Substantia nigra (tissue), 51 donors: ENCODE measurements at places on chromosomes 7 and 10.

GRCh38 chr10:71637305-71637704 is 82.3 kb downstream of the C10orf105 start:
- DNase-seq = no peak

- DNase-seq = no peak
Measured at GRCh38 chr7:142866361-142867096, 11.7 kb downstream of the EPHB6 start.

DNA sequence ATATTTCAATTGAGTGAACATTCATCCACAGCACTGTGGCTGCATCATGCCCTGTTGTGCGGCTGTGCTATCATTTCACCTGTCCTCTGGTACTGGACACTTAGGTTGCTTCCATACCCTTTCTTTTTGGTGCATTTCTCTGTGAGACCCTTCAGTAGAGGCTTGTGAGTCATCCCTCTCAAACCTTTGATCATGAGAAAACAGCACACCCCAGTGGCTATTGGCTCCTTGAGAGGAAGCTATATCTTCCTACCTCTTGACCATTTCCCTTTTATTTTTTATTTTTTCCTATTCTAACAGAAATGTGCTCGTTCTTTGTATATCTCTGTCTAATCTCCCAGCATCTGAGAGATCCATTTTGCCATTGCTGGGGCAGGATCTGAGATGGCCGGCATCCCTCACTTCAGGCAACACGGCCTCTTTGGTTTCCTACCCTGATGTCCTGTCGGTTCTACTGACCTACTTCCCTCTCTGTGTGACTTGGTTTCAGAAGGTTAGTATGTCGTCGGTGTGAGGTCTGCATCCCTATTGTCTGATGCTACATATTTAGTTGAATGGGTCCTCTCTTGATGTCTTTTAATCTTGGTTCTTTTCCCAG is 23.8 kb upstream of the PIK3AP1 start:
- peak; percentile 11 for DNase-seq

- no peak for DNase-seq
Measured at GRCh38 chr7:65238785-65239184, 134.9 kb upstream of the ZNF92 start.

DNA sequence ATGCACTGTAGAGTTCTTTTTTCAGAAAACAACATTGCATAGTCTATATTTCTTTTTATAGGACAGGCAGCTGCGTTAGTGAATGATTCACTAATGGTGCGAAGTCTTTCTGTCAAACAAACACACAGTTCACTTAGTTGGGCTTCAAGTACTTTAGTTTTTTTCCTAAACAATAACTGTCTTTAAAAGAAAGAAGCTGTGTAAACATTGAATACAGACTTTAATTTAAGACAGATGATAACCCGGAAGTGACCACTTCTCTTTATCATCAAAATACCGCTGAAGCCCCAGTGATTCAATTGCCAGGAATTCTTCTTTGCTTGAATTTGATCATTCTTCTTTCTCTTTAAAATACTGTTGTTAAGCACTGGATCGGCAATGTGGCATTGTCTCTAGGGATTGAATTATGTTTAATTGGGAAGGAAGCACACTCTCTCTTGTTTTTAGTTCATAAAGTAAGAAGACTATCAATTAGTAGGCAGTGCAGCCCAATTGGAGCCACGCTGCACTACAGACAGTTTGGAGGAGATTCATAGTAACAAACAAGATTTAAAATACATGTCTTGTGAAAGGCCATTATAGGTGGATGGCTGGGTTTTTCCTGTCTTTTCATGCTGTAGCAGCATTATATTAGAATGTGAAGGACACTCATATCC is 30.4 kb downstream of the CNTNAP2 start:
- DNase-seq = no peak

DNA sequence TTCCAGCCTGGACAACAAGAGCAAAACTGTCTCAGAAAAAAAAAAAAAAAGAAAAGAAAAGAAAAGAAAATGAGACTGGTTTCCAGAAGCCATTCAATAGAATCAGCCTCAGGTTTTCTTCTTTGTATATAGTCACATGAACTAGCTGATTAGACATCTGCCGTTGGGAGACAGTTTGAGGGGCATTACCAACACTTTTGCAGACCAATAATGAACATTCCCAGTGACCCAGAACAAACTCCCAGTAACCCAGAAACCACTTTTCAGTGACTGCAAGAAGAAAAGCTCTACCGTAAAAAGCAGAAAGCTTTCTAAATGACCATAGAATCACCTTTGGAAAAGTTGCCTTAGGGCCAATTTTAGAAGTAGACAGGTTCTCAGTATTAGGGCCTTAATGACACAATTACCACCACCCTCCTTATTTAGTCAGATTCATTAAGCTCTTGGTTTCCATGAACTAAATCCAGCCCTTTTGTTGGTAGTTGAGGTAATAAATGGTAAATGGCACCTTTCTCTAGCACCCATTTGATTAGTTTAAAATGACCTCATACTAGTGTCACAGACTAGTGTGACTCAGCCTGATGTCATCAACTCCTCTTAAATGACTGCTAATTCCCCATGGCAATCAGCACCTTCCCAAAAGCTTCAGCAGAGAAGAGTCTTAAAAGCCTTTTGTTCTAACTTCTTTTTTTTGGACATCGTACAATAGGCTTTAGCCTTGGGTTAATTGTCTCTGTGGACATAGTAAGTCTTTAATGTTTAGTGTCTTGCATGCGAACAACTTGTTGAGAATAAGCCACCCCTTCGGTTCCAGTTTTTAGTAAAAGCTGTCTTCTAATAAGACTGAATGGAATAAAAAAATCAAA is 33.6 kb upstream of the XRCC2 start:
- no peak for DNase-seq

- no peak for DNase-seq
Measured at GRCh38 chr10:535051-535450, 154.4 kb downstream of the DIP2C start.

GRCh38 chr10:15469111-15469510 is 98.0 kb upstream of the FAM171A1 start:
- no peak for DNase-seq

DNA sequence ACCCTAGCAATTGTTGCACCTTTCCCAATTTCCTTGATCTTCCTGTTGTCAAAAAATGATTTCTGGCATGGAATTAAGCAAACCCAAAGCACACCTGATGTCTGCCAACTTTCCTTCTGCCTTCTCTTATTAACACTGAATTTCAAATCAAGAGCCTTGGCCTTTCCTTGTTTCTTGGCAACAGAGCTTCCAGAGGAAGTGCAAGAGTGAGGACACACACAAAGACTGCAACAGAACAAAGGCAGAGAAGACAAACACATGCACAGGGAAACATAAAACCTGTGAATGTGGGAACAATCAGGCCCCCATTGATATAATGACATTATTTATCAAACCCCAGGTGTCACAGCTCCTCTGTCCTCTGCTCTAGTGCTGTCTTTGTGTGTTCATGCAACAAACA is 73.0 kb upstream of the IL6 start:
- no peak for DNase-seq
